Stimulated activated naive CD4-positive, alpha-beta T cell (primary cell): ENCODE measurements at places on chromosomes 6 and 20.

DNA sequence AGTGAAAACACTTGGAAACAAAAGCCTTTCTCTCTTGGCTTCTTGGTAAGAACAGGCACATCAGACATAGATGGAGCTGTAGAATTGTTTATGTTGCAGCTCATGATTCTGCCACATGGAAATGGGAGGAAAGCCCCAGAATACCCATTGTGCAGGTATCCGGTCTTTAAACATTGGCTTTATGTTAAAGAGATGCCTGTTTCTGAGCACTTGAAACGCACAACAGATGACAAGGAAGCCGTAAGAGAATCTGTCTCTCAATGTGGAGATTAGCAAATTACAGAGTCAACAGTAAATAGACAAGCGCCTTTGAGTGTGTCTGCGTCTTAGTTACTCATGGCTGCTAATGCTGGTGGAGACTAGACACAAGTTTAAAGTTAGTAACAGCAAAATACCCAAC is 10.5 kb downstream of the TNFAIP3 start:
- no peak for DNase-seq

- no peak for DNase-seq
Observed at GRCh38 chr6:89351671-89352277, 748 bp downstream of the UBE2J1 start.

DNA sequence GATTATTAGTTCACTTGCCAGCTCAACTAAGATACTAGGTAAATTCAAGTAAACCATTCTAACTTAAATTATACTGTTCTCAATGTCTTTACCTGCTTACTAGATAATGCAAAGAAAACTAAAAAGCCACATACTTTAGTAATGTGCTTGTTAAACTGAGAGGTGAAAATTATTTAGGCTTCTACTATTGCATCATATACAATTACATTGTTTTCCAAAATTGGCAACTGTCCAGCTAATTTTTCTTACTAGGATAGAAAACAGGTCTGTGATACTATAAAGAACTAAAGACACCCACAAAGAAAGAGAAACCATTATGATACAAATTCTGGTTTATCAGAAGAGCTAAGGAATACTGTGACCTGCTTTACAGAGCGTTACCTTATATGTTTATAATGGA is 45.6 kb upstream of the ALDH8A1 start:
- DNase-seq: no peak

DNA sequence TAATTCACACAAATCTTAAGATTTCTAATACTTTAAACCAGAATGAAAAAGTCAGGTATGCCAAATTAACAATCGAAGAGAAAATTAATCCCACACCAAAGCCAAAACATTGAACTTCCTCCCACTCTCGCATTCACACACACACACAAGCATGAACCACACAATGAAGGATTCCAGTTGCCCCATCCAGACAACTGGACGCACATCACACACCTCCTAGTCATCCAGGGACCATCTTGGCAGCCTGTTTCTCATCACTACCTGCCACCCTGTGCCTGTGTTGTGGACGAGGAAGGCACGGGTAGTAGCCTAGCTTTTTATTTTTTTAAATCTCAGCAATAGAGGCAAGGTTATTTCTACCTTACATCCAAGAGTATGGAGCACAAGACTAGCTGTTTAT is 15.2 kb downstream of the B4GALT5 start:
- DNase-seq: no peak

- DNase-seq: no peak
Observed at GRCh38 chr20:49037962-49038387, 8.1 kb upstream of the CSE1L start.

- no peak for DNase-seq
Observed at GRCh38 chr20:3712279-3712873, at the start of gene SIGLEC1. Gene SIGLEC1 (minus strand): TSS chr20:3712600. CDS start chr20:3707128, 5,472 bp downstream.

DNA sequence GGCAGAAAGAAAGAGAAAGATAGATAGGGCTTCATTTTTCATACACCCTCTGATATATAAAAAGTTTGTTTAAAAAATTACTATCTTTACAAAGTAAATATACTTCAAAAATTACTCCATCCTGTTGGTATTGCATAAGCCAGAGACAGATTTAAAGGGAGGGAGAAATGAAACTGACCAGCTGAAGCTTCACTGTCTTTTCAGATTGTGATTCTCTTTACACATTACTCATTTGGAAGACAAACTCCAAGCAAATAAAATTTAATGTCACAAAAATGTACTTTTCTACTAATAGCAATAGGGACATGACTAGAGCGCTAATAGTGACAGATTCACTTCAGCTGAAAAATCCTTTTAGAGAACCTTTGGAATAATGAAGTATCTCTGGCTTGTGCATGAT is 38.6 kb upstream of the MARCKS start:
- no peak for DNase-seq

GRCh38 chr20:8118760-8119159 is 13.3 kb upstream of the PLCB1 start:
- no peak for DNase-seq

- no peak for DNase-seq
Observed at GRCh38 chr20:8505476-8506200, 373.6 kb downstream of the PLCB1 start.

GRCh38 chr6:36688739-36689075 is 8.9 kb upstream of the RAB44 start:
- DNase-seq: no peak

GRCh38 chr6:33958526-33959328 is 154.9 kb upstream of the MLN start:
- DNase-seq: no peak

DNA sequence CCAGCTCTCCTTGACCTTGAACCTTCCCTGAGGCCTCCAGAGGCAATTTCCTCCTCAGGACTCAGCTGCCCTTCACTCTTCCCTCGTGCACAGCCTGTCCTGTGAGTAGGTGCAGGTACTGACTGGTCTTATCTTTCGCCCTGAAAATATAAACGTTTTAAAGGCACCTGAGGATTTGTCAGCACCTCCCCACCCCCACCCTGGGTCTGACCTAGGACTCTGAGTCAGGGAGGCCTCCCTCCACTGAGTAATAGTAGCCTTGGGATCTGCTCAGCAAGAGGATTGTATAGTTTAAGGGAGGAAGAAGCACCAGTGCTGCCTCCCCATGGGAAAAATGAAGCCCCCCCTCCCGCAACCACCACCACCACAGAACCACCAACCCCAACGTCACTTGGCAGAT is 54.6 kb downstream of the PPARD start:
- no peak for DNase-seq

DNA sequence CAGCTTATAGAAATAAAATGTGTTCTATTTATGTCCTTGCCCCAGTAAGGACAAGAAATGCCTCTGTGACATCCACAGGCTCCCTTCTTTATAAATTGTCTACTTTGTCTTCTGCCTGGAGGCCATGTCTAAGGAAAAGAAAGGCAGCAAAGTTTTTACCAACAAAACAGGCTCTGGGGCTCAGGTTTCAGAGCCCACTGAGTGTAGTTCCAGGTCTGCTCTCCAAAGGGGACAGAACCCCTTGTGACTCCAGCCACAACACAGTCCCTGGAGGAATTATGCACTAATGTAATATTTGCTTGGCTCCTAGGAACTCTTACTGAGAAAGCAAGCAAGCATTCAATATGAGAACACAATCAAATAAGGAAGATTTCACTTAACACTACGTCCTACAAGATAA is 80.1 kb downstream of the PAK5 start:
- DNase-seq: no peak

GRCh38 chr6:149864578-149865535 is 698 bp upstream of the LRP11 start:
- peak; percentile 31 for DNase-seq

GRCh38 chr6:43921039-43921438 is 151.0 kb downstream of the VEGFA start:
- no peak for DNase-seq

DNA sequence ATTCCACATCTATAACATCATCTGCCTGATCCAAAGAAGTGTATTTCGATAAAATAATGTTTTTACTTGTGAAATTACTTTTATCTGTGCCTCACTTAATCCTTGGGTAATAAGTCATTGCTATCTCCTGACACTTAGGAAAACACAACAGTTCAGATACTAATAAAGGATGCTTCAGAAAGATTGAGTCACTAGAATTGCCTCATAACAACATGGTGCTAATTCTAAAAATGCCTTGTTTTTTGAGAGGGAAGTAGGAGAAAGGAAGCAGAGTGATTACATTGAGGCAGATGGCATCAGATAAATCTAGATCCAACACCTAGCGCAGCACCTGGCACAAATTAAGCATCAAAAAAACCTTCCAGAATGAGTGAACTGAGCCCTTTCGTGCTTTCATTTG is 69.0 kb downstream of the NCOA7 start:
- DNase-seq: no peak

DNA sequence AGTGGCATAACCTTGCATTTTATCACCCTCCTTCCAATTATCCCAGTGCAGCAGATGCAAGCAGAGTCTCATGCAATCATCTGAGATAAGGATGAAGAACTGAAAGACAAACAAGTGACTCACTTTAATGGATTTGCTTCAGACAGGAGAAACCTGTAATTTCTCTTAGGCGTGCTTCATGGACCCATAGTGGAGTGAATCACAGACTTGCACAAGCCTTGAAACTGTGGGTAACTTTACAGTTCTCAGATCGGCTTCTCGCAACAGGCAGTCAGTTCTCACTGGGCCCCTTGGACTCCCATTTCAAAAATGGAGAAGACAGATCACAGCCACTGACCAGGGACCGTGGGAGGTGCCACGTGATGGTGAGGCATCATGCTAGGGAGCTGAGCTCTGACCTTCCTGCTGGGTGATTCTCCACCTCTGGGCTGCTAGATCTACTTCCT is at the start of gene ADGRF4:
TSS of gene ADGRF4 (plus strand) at position 239 of the 446 bp plus-strand sequence. CDS start 8,666 bp downstream, outside the sequence.
- DNase-seq: no peak

GRCh38 chr20:61936701-61937131 is 129.0 kb downstream of the TAF4 start:
- no peak for DNase-seq

DNA sequence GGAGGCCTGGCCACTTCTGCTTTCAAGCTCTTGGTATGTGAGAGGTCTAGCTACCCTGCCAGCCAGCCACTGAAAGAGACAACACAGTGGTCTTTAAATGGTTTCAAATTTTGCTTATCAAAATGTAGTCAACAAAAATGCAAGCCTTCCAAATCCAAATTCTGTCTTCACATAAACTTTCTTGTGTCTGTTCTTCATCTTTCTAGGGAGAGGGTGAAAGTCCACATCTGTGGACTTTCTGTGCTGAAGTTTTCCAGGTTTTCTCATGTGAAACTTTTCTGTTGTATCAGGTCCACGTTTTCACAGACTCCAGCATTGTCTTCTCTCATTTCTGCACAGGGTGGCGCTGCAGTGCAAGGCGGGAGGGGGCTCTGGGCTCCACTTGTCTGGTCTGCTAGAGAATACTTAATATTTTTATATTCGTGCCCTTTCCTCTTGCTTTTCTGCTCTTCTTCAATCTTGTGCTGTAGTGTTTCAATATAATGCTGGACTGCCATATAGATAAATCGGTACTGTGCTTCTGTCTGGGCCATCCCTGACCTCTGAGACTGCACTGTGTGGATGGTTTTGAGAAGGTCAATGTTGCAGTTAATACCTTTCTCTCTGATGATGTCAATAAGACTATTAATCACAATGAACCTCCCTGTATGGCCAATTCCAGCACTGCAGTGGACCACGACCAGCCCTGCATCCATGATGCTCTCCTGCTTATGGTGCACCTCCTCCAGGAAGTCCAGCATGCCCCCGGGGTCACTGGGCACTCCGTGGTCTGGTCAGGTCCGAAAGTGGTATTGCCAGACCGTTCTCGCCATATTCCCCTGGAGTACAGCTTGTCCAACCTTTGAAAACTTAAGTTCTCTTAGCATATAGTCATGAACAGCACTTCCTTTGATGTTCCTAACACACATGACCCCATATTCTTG is 161.6 kb upstream of the TNFAIP3 start:
- peak; percentile 61 for DNase-seq

GRCh38 chr20:32052778-32053362 is 828 bp downstream of the HCK start:
- DNase-seq: no peak

GRCh38 chr6:151260205-151260604 is 20.4 kb downstream of the AKAP12 start:
- no peak for DNase-seq

DNA sequence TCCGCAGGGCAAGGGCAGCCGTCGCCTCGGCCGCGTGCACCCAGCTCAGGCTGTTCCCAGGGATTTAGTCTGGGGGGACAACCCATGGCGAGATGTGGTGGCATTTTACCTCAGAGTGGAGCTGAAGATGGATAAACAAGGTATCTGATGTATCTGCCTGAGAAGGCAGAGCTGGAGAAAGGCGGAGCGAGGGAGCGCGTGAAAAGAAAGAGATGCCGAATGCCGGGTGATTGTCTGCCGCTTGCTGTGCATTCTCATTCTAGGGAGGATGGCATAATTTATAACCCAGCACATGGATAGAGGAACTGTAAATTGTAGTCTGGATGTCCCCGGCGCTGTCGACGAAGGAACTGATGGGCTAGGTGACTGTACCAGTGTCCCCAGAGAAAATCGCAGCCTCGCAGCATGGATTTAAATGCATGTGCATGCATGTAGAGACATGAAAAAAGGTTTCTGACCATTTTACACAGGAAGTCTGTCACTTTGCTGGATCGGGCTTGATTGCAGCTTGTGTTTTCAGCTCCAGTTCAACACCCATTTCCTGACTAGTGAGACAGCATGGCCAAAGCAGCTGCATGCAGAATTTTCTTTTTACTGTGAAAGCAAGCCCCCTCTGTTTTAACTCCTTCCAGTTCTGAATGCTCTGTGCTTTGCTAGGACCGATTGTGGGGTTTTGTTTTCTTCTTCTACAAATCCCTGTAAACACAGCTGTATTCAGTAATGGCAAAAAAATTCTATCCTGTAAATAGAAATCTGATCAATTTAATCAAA is 149.7 kb downstream of the PRL start:
- DNase-seq: peak; percentile 3

DNA sequence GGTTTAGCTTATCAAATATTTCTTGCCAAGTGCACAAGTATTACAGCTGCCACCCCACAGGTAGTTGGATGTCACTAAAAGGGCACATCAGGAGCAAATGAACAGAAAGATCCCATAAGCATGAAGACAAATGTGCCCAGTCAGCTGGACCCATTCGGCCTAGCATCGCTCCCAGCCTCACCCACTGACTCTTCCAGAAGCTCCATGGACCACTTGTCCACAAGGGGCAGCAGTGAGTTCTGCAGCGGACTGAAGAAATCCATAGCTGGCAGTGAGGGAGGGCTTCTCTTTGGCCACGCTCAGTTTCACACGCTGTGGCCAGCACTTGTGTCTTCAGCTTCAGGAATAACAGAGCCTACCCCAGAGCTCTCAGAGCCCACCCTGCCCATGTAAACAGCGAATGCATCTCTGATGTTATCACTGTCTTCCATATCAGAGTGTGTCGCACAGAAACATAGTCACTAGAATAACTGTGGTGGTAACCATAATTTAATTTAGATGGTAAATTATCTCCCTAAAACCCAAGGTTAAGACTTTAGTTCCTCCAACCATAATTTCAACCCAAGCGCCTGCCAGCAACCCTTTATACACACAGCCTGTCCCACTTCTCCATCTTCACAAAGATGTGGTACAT is 15.8 kb downstream of the CGA start:
- DNase-seq: no peak

DNA sequence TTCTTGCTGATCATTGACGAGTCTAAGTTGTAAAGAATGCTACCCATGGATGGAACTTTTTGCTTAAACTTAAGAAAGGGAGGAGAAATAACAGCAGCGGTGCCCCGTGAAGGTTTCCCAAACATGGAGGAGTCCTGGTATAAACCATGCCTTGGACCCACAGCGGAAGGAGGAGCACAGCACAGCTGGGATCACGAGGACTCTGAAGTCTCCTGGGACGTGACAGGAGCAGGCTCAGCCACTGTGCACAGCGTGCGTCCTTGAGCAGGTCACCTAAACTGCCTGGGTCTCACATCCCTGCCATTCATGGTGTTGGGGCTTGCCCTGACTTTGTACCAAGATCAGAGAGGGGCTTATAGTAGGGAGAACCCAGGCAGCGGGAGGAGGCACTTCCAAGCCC is 56.1 kb upstream of the UNC93A start:
- DNase-seq: no peak
